Cardiac ventricle fibroblast (primary cell): ENCODE measurements at places on chromosomes 2 and 18. TPM values are rescaled to one million over a fixed set of nuclear protein-coding genes. Genes with fewer than 3 reads are reported as not detected.

ZSWIM2 gene
- total RNA-seq: not detected in 2 replicates

SULT1C4 gene
- total RNA-seq: not detected in 2 replicates

ZNF385B gene
- total RNA-seq: 0.19 and 0.49 TPM in 2 replicates

ROCK2 gene
- 26.8 and 33.6 TPM in 2 replicates for total RNA-seq

LRRTM1 gene
- total RNA-seq: not detected in 2 replicates

CEP192 gene
- total RNA-seq: 13.6 and 14.5 TPM in 2 replicates

EFR3B gene
- total RNA-seq: 0.24 and 0.50 TPM in 2 replicates

CAVIN2 gene
- total RNA-seq: 15.7 and 16.2 TPM in 2 replicates
